ENCODE measurements at places on chromosomes 5 and 9.

DNA sequence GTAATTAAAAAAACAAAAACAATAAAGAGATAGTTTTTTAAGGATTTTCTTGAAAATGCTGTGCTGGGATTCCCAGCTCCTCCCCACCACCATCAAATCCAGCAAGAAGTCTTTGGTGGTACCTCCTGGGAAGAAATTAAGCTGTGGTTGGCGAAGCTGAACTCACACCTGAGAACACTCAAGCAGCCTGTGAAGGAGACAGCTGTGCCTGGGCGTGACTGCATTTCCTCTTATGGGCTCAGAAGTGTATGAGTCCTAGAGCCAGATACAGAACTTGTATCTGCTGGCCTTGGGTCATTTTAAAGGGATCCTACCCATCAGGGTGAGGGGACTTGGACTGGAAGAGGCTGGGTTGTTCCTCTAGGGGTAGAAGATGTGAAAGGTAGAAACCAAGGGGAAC is 561.2 kb upstream of the SGCD start:
- DNase-seq, result no peak

GRCh38 chr5:163360656-163361055 is 76.7 kb upstream of the CCNG1 start:
- DNase-seq, result no peak

DNA sequence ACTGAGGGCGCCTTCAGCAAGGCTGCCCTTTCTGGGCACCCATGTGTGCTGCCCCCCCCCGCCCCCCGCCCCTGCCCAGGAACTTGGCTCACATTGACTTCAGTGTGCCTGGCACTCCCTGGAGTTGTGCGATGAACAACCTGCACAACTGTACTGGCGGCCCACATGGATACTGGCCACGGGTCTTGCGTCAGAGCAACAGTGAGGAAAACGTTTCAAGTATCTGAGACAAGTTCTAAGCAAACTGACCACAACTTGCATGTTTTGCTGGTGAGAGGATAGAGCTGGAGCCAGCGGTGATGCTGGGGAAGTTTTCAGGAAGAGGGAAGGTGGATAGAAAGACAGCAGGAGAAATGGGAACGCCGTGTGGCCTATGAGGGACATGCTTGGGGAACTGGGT is 45.4 kb downstream of the HABP4 start:
- no peak for DNase-seq

DNA sequence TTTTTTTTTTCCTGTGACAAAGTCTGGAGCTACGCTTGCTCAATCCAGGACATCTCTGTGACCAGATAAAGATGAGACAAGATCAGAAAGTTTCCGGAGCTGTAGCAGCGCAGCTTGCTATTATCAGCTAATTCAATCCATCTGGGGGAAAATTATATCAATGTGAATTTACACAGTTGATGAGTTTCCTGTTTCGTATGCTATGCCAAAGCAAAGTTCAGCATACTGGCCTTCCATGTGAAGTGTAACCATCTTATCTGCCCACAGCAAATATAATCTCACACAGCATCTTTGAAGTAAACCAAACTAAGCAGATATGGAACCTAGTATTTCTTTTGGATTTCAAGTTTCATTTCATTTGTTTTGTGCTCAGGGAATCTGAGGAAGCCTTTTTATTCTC is 1767.7 kb downstream of the EFNA5 start:
- no peak for DNase-seq

DNA sequence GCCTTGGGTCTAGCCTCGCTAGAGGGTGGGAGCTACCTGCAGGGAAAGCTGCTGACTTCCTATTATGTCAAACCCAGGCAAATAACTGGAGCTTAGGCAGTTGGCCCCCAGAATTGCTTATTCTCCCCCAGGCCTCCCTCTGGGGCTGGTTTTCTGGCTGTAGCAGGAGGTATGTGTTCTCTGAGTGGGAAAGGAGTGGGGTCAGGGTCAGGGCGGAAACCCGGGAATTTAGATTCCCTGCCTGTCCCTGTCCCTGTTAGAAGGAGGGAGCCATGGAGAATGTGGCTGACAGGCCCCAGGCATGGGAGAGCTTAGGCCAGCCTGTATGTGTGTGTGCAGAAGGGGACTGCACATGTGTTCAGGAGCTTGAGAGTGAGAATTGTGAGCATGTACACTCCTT is 13.6 kb upstream of the CXXC5 start:
- no peak for DNase-seq

- DNase-seq, result no peak
Measured at GRCh38 chr5:82422001-82422740, 144.0 kb upstream of the RPS23 start.

DNA sequence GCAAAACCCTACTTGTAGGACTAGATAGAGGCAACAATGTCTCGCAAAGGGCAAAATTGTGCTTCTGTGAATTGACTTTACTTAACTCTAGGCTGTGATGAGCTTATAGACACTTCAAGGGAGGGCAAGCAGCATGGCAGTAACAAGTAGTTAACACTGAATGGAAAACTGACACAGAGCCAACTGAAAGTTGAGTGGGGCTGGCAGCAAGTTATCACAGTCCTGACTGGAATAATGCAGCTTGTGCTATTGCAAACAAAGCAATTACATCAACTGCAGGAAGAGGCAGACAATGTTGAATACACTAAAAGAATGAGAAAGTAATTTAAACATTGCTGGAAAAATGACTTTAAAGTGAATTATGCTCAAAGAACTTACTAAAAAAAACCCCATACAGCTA is 62.2 kb downstream of the RNF38 start:
- no peak for DNase-seq

- DNase-seq, result no peak
Measured at GRCh38 chr5:124279146-124279876, 467.1 kb downstream of the ZNF608 start.

GRCh38 chr5:31106278-31106677 is 87.2 kb upstream of the CDH6 start:
- DNase-seq, result no peak

DNA sequence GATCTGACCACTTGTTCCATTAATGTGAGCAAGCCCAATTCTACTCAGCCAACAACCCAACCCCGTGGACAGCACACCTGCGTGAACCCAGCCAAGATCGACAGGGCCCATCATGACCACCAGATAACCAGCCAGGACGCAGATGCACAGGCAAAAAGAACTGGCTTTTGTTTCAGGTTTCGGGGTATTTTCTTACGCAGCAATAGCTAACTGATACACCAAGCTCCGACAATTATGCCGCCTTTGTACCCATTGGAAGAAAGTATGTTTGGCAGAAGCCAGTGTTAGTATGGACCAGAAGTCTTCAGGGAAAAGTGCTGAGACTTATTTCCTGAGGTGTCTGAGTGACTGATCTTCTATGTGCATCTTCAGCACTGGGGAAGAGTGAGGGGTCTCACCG is 6.0 kb upstream of the ADAMTS16 start:
- DNase-seq, result no peak

GRCh38 chr9:89996773-89997172 is 392.0 kb downstream of the GADD45G start:
- no peak for DNase-seq

DNA sequence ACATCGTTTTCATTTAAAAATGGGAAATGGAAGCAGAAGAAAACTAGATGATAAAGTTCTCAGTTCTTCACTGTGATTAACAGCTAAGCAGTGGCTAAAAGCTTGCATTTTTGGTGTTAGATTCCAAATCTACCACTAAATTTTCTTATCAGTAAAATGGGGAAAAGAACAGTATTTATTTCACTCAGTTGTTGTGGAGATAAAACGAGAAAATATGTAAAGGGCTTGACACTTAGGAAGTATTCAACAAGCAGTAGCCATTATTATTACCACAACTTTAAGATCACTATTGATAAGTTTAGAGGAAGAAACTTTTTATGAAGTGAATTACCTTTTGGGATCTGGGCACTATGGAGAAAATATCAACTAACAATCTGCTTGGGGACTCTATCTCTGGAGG is 4.5 kb downstream of the STOM start:
- no peak for DNase-seq

DNA sequence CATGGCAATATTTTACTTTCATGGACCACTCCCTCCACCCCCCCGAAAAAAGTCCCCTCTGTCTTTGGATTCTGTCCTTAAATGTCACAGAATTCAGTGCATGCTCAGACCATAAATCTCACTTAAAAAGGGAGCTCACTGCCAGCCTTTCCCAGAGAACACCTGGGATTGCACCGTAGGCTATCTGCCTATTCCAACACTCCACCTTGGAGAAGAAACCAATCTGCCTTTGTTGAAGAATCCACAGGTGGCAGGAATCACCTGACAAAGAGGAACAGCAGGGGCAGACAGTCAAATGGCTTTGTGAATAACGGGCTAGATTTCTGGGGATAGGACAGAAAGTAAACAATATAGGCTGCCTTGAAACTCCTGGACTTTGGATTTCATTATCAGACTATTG is 306.7 kb upstream of the BRINP1 start:
- DNase-seq, result no peak

DNA sequence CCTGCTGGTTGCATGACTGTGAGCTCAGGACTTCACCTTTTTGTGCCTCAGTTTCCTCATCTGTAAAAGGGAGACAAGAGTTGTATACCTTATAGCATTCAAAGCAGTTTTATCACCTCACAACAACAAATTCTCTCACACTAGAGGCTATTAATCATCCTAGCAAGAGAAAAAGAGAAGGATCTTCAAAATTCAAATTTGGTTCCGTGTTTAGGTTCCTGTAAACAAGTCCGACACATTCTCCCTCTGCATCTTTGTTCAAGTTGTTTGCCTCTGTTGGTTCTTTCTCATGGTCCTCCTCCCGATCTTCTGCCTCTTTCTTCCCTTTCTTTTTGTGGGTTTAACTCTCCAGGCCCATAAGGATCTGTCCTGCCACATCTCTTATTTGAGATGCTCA is 218.0 kb downstream of the PIK3R1 start:
- DNase-seq, result no peak

DNA sequence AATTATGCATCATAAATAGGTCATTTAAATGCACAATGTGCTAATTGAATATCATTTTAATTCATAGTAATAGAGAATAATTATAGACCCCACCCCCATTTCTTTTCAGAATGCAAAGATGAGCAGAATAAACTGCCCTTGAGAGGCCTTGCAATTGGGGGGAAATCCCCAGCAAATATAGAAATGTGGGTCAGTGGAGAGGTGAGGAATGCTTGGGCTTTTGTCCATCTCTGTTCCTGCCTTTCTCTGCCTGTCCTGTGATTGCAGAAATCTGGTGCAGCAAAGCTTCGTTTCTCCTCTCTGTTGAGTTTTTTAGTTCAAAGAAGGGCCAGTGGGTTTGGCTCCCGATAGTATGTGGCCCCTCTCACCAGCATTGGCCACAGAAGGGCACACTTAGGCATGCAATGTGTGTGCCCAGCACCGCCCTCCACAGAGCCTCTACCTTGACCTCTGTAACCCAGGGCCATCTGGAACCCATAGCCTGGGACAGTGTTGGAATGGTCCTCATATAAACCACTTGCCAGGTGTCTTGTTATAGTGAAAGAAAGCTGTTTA is 164.2 kb downstream of the SEMA6A start:
- DNase-seq, result no peak

GRCh38 chr9:137266585-137267453 is 10.7 kb upstream of the TOR4A start:
- no peak for DNase-seq

- DNase-seq, result no peak
Measured at GRCh38 chr9:20552874-20553557, 69.3 kb downstream of the MLLT3 start.

GRCh38 chr9:19947996-19948395 is 159.2 kb upstream of the SLC24A2 start:
- DNase-seq, result no peak

DNA sequence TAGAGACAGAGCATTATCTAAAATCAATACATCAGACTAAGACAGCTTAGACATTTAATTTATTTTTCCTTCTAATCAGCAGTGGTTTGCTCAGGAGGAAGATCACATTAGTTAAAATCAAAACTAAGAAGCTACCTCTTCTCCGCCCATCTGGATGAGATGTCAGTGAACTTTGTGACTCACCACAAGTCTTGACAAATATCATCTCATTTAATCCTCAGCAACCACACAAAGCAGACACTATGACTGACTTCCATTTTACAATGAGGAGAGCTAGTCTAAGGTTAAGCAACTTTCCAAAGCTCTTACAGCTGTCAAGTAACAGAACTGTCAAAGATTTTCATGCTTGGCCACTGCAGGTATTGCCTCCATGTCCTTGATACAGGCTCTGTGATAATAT is 289.5 kb downstream of the DEPDC1B start:
- no peak for DNase-seq

DNA sequence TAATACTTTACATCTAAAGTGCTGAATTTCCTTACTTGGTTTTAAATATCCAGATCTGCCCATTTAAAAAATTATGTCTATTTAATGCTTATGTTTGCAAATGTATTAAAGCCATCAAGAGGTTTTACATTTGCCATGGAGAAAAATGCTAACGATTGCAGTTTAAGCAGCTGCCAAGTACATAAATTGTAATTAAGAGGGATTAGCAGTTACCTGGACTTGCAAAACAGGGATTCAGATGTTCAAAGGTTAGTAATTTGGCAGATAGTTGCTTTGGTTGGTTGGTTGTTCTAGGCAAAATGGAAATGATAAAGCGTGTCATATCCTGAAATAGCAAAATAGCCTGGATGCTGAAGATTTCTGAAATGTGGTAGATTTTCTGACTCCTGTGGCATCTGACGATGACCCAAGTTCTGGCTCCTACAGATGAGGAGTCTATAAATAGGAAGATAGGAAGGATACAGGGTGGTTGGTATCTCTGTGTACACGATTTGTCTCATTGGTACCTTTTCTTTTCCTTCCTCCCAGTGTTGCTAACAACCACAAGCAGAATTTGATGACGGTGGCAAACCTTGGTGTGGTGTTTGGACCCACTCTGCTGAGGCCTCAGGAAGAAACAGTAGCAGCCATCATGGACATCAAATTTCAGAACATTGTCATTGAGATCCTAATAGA is 282.9 kb downstream of the NR3C1 start:
- no peak for DNase-seq

DNA sequence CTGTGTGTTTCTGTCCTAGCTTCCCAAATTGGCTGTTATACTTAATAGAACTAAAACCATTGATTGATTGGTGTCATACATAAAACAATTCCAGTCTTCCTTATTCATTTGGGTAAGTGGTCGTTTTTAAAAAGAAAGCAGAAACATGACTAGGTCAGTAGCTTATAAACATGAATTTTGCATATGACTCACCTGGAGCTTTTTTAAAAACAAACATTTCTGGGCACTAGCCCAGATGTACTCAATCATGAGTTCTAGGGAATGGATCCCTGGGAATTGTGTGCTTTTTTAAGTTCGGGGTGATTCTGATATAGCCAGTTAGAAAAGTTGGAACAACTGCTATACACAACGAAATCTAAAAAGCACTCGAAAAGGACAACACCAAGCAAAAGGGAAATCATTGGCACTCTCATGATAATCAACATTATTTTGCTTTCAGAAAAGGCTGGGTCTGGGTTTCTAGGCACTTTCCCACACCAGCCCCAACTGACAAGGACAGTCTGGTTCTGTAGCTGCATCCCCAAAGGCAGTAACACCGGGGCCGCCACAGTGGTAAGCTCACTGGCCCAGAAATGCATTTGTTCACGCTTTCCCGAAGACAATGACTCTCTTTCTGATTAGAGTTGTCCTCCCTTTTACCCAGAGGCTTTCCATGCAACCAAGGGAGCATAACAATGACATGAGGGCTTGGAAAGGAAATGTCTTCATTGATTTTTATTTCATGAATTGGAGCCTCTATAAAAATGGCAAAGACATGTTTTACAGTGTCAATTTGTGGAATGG is 664.9 kb upstream of the WWC1 start:
- no peak for DNase-seq

- DNase-seq, result no peak
Measured at GRCh38 chr5:93782978-93783377, 41.6 kb upstream of the POU5F2 start.

Measured in T-helper 2 cell (primary cell).